Cardiac septum (tissue), 1 donor: ENCODE measurements at places on chromosomes 3 and 15. TPM values are rescaled to one million over a fixed set of nuclear protein-coding genes. Genes with fewer than 3 reads are reported as not detected.

LRRC58 gene
- total RNA-seq: 8.1 TPM

C3orf85 gene
- total RNA-seq: not detected

MYLK gene
- 17.8 TPM for total RNA-seq

GOLGA8R gene
- total RNA-seq: 4.7 TPM

SH2D7 gene
- not detected for total RNA-seq

UROC1 gene
- total RNA-seq: not detected

UNC13C gene
- total RNA-seq: 0.32 TPM

ARNT2 gene
- 4.7 TPM for total RNA-seq

IL5RA gene
- total RNA-seq: 0.40 TPM

LHFPL4 gene
- not detected for total RNA-seq

GALNT15 gene
- total RNA-seq: 1.3 TPM

GOLGA8J gene
- total RNA-seq: not detected

PSTPIP1 gene
- total RNA-seq: 2.7 TPM

ZNF620 gene
- 1.5 TPM for total RNA-seq

HMG20A gene
- total RNA-seq: 36.0 TPM

PLSCR2 gene
- 0.48 TPM for total RNA-seq

GMNC gene
- 0.19 TPM for total RNA-seq

BLM gene
- total RNA-seq: 0.75 TPM

THRB gene
- 27.2 TPM for total RNA-seq

SLC9A9 gene
- total RNA-seq: 3.6 TPM

P3H2 gene
- 17.7 TPM for total RNA-seq

MED12L gene
- 5.5 TPM for total RNA-seq

C15orf39 gene
- total RNA-seq: 12.9 TPM

PLIN1 gene
- total RNA-seq: 3.9 TPM

USP50 gene
- 1.5 TPM for total RNA-seq

SLC12A8 gene
- total RNA-seq: 0.51 TPM

AADAC gene
- not detected for total RNA-seq

AEN gene
- total RNA-seq: 8.7 TPM

ZNF609 gene
- 15.3 TPM for total RNA-seq

KY gene
- 3.9 TPM for total RNA-seq

DPPA4 gene
- total RNA-seq: not detected

RFT1 gene
- total RNA-seq: 8.6 TPM

PLA2G4E gene
- total RNA-seq: 0.08 TPM

ZNF660 gene
- 1.8 TPM for total RNA-seq

CHP1 gene
- 104 TPM for total RNA-seq

ZKSCAN7 gene
- total RNA-seq: 2.3 TPM

ETV5 gene
- total RNA-seq: 17.4 TPM

CACNA2D3 gene
- 11.3 TPM for total RNA-seq

SNTN gene
- total RNA-seq: not detected

KPNA4 gene
- 144 TPM for total RNA-seq

THPO gene
- 0.48 TPM for total RNA-seq

FSTL1 gene
- 140 TPM for total RNA-seq

SLC28A1 gene
- total RNA-seq: 0.83 TPM

GPR160 gene
- 0.78 TPM for total RNA-seq

WNT5A gene
- total RNA-seq: 0.92 TPM

CDCP1 gene
- 0.57 TPM for total RNA-seq

ECE2 gene
- total RNA-seq: 0.19 TPM

TMED3 gene
- 27.2 TPM for total RNA-seq

DPP8 gene
- 35.3 TPM for total RNA-seq

HGD gene
- total RNA-seq: 0.73 TPM

NRG4 gene
- not detected for total RNA-seq

EXD1 gene
- not detected for total RNA-seq

ZCWPW2 gene
- total RNA-seq: 2.1 TPM

STRA6 gene
- total RNA-seq: 0.13 TPM

ATP6V1A gene
- 17.4 TPM for total RNA-seq

HIGD2B gene
- total RNA-seq: not detected
